IPS DF 6.9 (cell line): ENCODE measurements at places on chromosomes 6 and 20.

GRCh38 chr20:43579861-43580793 is 10.6 kb upstream of the IFT52 start:
- DNase-seq: no peak

DNA sequence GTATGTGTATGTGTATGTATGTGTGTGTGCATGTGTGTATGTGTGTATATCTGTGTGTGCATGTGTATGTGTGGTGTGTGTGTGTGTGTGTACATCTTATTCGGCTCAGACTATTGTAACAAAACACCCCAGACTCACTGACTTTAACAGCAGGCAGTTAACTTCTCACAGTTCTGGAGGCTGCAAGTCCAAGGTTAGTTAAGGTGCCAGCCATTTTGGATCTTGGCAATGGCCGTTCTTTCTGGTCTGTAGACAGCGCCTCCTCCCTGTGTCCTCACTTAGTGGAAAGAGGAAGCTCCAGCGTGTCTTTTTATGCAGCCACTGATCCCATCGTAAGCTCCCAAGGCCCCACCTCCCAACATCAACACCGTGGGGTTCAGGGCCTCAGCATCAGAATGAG is 128.3 kb upstream of the THBS2 start:
- DNase-seq: no peak

GRCh38 chr6:85343428-85343827 is 106.5 kb upstream of the NT5E start:
- no peak for DNase-seq

DNA sequence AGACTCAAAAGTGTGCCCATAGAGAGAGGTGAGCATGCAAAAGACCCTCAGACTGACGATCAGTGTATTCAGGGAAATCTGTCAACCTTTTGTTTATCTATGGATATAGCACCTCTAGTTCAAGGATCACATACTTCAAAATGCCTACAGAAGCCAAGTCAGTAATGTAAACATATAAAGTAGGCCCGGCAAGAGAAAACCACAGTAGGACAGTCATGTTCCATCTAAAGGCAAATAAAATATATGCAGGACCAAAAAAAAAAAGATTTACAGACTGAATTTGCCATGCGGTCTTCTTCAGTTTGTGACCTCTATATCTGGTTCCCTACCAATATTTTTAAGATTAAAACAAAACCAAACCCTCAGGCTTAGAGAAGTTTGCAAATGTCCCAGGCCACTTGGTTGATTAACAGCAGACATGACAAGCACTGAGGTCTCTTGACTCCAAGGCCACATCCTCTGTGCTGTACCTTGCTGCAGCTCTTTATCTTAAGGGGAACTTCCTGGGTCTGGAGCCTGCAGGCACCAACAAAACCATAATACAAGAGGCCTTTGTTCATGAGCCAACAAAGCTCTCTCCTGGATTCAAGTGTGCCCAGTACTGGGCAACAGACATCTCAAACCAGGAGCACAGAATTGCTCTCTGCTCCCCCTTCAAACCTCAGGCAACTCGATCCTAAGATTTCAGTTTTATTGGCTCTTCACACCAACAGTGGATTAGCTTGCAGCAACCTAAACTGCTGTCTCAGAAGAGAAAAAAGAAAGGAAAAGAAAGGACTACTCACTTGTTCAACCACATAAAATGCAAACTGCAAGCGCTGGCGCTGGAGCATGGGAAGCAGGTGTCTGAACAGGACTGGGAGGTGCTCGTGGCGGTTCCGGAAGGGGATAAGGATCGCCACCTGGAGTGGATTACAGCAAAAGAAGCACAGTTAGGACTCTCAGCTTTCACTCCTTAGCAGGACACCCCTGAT is 71.7 kb downstream of the B4GALT5 start:
- no peak for DNase-seq

GRCh38 chr6:154292855-154293519 is 63.6 kb downstream of the IPCEF1 start:
- no peak for DNase-seq

DNA sequence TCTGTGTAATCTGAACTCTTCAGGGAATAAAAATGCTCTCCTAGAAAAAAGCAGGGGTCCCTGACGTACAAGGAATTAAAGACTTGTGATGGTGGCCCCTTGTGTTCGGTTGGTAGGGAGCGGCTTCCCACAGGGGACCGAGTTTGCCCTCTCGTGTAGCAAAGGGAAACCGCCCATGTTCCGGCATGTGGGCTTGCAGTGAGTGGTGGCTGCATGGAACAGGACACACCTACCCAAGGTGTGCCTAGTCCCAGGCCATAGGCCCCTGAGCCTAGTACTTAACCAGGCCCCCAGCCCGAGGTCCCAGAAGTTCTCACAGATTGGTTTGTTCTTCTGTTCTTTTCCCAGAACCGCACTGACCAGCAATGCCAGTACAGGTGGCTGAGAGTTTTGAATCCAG is 15.5 kb downstream of the MYBL2 start:
- no peak for DNase-seq

- no peak for DNase-seq
Observed at GRCh38 chr6:79377888-79378348, 143.4 kb upstream of the HMGN3 start.

- no peak for DNase-seq
Observed at GRCh38 chr20:22577515-22578220, 6.7 kb downstream of the FOXA2 start.

- no peak for DNase-seq
Observed at GRCh38 chr6:90401933-90402830, 105.5 kb upstream of the BACH2 start.

DNA sequence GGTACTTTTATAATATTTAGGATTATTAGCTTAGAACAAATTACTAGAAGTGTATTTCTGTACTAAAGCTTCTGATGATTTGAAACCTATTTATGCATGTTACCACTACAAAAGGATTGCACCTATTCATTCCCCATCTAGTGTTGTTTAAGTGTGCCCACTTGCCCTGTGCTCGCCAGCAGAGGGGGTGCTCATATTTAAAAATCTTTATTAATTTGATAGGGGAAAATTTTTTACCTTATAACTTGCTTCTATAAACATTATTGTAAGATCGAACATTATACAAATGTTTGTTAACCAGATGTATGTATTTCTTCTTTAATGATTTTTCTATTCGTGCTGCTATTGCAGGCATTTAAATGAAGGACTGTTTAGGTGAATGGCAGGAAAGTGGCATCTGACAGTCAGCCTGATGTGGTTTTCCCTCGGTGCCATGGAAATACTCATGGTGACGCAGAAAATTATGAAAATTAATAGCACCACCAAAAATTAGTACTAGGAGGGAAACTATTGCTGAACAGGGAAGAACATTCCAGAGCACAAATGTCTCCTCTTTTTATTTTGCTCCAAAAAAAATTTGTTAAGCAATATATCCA is 44.1 kb upstream of the FNDC1 start:
- no peak for DNase-seq

DNA sequence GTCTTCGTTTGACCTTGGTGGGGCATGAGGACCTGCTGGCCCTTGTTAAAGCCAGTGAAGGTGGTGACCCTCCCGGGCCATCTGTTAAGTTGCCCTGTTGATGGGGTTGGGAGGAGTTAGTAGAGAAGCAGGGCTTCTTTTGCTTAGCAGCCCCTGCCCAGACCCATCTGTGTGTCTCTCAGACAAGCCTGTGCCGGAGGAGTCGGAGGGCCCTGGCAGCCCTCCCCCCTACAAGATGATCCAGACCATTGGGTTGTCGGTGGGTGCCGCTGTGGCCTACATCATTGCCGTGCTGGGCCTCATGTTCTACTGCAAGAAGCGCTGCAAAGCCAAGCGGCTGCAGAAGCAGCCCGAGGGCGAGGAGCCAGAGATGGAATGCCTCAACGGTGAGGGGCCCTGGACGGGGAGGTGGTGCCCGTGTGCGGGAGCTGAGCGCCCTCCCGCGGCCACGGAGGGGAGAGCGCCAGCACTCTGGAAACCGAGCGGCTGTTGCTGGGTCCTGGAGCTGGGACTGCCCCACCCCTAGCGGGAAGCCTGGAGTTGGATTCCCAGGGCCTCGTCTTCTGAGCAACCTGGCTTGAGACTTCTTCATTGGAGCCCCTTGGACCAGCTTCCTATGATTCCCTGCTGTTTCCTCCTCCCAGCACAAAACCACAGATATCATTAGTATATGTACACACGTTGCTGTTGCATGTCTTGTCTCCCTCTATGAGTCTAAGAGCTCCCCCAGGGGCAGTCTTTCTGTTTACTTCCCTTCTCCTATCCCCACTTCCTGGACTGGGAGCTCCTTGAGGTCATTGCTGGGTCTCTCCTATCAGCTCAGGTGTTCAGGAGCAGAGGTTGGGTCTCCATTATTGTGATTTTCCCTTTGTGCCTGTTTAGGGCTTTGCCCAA is 27.6 kb upstream of the SRF start:
- DNase-seq: peak; percentile 77

DNA sequence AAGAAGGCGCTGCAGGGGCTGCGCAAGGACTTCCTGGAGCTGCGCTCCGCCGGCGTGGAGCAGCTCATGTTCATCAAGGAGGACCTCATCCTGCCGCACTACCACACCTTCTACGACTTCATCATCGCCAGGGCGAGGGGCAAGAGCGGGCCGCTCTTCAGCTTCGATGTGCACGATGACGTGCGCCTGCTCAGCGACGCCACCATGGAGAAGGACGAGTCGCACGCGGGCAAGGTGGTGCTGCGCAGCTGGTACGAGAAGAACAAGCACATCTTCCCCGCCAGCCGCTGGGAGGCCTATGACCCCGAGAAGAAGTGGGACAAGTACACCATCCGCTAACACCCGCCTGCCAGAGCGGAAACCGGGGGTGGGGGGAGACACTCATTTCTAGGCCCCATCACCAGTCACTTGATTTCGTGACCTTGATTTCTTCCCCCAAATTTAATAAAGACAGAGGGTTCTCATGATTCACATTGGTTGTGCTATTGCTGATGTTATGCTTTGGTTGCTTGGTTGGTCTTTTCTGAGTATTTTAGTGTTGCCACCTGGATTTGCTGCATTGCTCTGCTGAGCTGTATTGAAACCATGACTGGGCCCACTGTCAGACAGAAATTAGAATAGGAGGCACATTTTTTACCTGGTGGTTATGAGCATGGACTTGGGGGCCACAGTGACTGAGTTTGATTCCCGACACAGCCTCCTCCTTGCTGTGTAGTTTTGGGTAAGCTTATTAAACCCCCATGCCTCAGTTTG is 1.5 kb downstream of the FAM50B start:
- no peak for DNase-seq

GRCh38 chr20:3133155-3133554 is 26.5 kb downstream of the FASTKD5 start:
- DNase-seq: no peak

- no peak for DNase-seq
Observed at GRCh38 chr6:13012296-13012695, 295.7 kb downstream of the PHACTR1 start.

DNA sequence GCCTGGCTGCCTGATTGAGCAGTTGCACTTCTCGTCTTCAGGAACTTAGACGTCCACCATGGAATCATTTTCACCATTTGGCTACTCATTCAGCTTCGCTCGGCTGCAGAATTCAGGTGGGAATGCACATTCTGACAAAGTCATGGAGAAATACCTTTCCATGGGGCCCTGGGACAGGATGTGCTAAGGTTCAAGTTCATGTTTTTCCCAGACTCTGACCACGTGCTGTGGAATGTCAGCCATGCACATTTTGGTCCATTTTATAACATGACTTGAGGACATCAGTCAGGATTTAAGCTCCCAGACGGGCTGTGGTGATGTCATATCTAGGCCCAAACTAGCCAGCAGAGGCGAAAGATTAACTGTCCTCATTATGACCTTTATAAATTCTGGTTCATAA is 205.3 kb downstream of the TBXT start:
- DNase-seq: no peak

DNA sequence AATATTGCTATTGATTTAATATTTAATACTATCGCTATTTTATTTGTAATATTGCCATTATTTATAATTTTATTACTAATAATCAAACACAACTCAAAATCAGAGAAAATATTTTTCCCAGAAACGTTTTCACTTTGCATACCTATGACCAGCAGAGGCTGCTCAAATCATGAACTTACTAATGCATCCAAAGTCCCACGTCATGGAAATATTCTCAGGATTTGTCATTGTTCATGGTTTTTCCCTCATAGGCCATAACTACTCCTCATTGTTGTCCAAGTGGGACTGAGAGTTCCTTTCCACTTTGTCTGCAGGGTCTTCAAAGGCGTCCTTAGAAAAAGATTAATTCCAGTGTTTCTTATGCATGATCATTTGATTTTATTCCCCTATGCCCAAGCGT is 344.8 kb downstream of the THBS2 start:
- DNase-seq: no peak

- peak; percentile 48 for DNase-seq
Observed at GRCh38 chr6:82040405-82041221, 206.9 kb downstream of the IBTK start.

DNA sequence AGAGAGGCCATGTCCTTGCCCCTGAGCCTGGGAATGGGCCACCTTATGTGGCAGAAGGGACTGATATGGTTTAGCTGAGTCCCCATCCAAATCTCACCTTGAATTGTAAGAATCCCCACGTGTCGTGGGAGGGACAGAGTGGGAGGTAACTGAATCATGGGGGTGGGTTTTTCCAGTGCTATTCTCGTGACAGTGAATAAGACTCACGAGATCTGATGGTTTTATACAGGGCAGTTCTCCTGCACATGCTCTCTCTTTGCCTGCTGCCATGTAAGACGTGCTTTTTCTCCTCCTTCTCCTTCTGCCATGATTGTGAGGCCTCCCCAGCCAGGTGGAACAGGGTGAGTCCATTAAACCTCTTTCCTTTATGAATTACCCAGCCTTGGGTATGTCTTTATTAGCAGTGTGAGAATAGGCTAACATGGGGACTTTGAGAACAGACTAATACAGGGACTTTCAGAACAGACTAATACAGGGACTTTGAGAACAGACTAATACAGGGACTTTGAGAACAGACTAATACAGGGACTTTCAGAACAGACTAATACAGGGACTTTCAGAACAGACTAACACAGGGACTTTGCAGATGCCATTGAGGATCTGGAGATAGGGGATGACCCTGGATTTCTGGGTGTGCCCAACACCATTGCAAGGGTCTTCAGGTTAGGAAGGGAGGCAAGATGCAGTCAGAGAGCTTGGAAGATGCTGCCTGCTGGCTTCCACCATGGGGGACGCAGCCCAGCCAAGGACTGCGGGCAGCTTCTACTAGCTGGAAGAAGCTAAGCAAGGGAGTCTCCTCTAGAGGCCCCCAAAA is 86.9 kb downstream of the RAMACL start:
- no peak for DNase-seq

DNA sequence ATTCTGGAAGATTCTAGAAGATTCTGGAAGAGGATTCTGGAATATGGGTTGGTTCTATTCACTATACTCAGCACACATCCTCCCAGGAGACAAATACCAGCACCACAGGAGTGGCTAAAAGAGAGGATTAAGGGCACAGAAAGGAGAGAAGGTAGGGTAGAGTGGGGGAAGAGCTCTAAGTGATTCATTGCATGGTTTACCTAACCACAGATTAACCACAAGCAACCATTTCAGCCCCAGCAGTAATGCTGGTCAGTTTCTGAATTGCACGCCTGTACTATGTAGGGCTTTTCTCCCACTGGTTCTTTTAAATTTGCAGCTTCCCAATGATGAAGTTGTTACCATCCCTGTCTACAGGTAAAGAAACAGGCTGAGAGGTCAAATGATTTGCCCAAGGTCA is 192.7 kb upstream of the PMEPA1 start:
- DNase-seq: no peak
